ENCODE measurements at places on chromosomes 11 and 22.

DNA sequence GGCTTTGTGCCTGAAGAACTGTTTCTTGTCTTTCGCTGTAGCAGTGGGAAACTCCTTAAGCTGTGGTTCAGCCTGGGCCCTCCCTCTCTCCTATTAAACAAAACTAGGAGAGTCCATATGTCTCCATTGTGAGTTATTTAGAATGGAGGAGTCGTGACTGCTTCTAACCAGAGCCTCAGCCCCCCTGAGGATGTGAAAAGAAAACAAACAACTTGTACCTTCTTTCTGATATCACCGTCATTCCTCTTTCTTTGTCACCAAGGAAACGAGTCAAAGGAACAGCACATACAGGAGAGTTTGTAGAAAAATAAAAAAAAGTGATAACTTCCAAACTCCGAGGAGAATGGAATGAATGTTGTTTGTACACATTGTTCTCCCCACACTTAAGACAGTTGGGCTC lies 11.6 kb upstream of the EXT2 start:
- no peak overlapping the region for H3K27ac ChIP-seq
- H3K36me3 ChIP-seq, result peaks cover 35% of the 10 kb centered on the region
- no peak overlapping the region for H3K4me3 ChIP-seq
- H3K27me3 ChIP-seq, result no peaks in the 10 kb centered on the region

- H3K27me3 ChIP-seq, result peaks cover 33% of the 10 kb centered on the region
- H3K36me3 ChIP-seq, result peaks cover 1% of the 10 kb centered on the region
- no peak for DNase-seq
- no peaks in the 10 kb centered on the region for H3K4me1 ChIP-seq
Measured at GRCh38 chr11:76787911-76788596, 4.9 kb downstream of the TSKU start.

DNA sequence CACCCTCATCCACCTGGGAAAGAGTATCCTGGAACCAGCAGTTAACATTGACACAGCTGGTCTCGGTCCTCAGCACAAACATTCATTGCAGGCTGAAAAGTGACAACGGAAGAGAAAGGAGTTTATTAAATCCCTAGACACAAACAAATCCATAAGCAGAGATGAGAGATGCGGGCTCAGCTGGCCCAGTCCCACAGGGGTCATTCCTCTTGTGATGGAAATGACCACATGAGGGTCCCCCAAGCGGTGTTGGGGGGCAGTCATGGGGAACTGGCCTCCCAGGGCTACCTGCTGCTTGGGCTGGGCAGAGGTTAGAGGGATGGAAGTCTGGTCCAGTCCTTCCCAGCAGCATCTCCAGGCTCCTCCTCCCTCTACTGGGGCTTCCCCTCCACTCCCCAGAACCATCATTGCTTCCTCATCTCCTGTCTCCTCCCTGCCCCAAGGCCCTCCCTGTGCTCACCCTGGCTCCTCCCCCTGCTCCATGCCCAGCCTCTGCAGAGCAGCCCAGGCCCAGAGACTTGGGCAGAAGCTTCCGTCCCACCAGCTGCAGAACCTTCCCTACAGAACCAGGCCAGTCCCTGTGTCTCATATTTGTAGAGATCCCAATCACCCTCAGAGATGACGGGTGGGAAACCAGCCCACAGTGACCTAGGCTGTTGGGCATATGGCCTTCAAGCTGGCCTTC lies 5.4 kb upstream of the IGLL5 start:
- no peak for DNase-seq
- H3K27me3 ChIP-seq, result no peaks in the 10 kb centered on the region
- H3K4me3 ChIP-seq, result peak overlapping the region; percentile 3
- no peaks in the 10 kb centered on the region for H3K36me3 ChIP-seq

DNA sequence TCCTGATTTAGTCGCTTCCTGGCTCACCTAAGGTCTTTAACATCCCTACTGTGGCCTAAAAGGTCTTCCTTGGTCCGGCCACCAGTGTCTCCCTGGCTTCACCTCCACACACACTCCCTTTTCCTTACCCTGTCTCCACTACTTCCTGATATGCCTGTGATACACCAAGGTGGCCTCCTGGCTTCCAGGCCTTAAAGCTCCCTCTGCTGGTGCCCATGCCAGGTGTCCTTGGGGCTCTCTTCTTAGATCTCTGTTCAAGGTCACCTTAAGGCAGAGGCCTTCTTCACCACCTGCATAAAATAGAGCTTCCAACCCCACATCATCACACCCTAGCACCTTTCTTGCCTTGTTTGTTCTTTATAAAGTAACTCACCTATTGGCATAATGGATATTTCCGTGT lies 787.7 kb downstream of the NTM start:
- no peaks in the 10 kb centered on the region for H3K4me1 ChIP-seq
- no peak overlapping the region for H3K27ac ChIP-seq
- no peaks in the 10 kb centered on the region for H3K27me3 ChIP-seq
- H3K36me3 ChIP-seq, result no peaks in the 10 kb centered on the region
- H3K4me3 ChIP-seq, result no peak overlapping the region

DNA sequence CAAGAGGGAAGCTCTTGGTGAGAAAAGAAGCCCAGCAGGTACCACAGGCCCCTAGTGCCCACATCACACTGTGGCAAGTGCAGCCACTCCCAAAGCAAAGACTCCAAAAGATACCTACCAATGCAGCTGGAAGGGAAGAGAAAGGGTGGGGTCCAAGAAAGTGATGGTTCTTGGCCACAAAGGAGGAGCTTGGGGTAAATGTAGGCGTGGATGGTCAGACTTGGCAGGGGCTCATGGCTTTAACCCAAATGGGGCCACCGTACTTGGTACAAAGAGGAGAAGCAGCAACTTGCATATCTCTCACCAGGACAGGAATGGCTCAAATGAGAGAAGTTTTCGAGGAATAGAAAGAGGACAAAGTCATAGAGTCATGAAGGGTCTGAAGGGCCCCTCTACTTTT lies 4.8 kb downstream of the MAP3K11 start:
- peak overlapping the region; percentile 95 for H3K27ac ChIP-seq
- H3K27me3 ChIP-seq, result no peaks in the 10 kb centered on the region
- H3K4me3 ChIP-seq, result peak overlapping the region; percentile 12
- DNase-seq, result no peak

GRCh38 chr11:113389272-113389671 lies 1.7 kb downstream of the ANKK1 start:
- no peak overlapping the region for H3K27ac ChIP-seq
- H3K4me1 ChIP-seq, result no peaks in the 10 kb centered on the region
- DNase-seq, result no peak
- H3K36me3 ChIP-seq, result no peaks in the 10 kb centered on the region
- peaks cover 14% of the 10 kb centered on the region for H3K27me3 ChIP-seq
